ENCODE measurements at places on chromosomes 5 and 9.
A peak's percentile ranks its signal among the peaks of the same experiment; 100 is the strongest.

DNA sequence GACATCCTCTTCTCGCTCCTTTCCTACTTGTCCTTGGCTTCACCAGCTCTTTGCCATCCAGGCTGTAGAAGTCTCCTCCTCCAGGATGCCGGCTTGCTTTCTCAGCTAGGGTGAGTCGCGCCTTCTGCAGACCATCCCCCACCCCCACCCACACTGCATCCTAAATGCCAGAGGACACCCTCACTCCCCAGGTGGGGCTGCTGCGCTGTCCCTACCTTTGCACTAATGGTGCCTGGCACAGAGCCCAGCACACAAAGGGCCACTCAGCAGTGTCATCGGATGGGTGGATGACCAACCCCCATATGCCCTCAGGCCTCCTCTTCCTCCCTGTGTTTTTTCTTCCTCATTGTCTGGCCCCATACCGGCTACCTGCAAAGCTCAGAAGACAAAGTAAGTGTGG lies 14.8 kb downstream of the IL9 start:
- DNase-seq = no peak

DNA sequence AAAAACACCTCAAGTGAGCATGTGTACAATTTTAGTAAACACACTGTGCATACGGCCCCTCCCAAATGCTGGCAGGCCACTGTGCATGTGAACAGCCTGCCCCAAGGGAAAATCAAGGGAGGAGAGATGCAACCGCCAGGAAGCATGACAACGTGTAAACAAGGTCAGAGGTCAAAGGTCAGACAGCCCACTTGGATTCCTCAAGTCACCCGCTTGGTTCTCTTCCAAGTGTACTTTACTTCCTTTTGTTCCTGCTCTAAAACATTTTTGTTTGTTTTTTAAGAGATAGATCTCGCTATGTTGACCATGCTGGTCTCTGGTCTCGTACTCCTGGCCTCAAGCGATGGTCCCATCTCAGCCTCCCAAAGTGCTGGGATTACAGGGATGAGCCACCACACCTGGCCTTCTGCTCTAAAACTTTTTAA lies 126.7 kb upstream of the SHB start:
- DNase-seq = no peak

GRCh38 chr9:37302277-37302676 lies 120.2 kb upstream of the GRHPR start:
- DNase-seq = no peak

DNA sequence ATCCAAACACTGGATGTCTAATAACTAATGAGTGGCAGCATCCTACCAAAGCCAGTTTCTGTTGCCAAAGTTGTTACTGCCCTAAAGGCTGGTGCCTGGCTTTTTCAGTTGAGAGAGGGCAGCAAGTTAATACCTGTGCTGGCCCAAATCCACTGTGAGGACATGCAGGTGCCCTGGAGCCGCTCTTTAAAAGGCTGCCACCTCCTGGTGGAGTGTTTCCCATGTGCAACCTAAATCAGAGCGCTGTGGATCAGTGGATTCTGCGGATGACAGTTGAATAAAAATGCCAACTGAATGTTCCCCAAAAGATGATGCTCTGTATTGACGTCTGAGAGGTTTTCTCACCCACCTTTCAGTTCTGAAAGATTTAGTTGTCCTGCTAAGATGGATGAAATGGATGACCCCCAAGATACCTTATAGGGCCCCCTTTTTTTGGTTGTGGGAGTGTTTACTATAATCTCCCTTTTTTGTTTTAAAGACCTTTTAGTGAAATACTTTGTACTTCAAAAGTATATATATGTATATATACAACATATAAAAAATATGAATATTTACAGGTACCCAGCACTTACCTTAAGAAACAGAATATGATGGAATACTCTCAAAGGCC lies 146.4 kb downstream of the EGFLAM start:
- peak; percentile 8 for DNase-seq

DNA sequence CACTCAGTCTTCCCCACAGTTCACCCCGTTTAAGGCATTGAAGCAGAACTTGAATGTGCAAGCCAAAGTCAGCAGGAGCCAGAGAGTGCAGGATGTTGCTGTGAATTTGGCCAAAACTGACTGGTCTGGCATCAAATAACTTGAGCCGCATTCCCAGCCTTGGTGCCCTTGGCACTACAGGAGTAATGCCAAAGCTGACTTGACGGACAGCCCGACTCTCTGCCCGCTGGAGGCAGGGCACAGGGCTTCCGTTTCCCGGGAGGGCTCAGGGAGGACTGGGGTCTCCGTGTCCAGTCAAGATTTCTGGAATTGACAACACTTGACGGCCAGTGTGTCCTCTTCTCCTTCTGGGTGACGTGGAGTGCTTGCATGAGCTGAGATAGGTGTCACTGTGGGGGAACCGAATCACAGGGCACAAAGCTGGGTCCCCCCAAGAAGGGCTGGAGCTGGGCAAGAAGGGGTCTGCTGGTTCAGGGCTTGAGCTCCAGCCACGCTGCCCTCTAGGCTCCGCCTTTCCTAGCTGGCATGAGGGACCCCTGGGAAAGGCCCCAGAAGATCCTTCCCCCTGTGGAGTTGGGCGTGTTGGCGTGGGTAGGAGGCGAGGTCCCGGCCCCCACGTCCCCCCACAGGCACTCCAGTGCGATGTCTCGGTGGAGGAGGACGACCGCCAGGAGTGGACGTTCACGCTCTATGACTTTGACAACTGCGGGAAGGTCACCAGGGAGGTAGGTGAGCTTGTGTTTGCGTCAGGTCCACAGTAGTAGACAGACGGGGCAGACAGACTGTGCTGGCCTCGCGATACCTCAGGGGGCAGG lies 25.2 kb downstream of the NKD2 start:
- no peak for DNase-seq
